ENCODE measurements at places on chromosomes 13 and 19. TPM values are rescaled to one million over a fixed set of nuclear protein-coding genes. Genes with fewer than 3 reads are reported as not detected.

GRCh38 chr13:31684466-31684865 is 54.9 kb upstream of the RXFP2 start:
- DNase-seq: no peak

DNA sequence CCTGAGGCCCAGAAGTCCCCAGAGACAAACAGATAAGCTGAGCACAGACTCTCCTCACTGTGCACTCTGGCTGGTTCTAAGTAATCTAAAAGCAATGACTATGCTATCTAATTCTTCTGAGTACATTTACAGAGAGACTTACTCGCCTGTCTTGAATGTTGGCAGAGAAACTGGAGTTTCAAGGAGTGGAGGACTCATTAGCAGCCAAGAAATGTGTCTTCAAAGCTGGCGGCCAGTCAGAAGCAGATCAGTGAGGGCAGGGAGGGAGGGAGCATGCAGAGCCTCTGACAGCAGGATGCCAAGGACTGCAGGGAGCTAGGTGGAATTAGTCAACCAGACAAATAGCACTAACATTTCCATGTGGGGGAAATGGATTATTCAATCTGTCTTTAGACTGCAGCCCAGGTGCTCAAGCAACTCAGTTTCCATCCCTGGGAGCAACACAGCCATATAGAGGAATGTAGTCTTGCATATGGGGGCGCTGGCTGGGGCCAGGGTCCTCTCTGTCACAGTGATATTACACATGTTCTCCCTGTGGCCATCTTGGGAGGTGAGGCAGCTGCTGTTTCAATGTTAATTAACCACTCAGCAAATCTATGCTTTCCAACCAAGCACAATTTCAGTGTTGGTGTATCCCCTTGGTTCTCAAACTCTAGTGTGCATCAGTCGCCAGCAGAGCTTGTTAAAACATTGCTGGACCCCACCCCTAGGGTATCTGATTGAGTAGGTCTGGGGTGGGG is 97.9 kb downstream of the CCNA1 start:
- no peak for DNase-seq

DNA sequence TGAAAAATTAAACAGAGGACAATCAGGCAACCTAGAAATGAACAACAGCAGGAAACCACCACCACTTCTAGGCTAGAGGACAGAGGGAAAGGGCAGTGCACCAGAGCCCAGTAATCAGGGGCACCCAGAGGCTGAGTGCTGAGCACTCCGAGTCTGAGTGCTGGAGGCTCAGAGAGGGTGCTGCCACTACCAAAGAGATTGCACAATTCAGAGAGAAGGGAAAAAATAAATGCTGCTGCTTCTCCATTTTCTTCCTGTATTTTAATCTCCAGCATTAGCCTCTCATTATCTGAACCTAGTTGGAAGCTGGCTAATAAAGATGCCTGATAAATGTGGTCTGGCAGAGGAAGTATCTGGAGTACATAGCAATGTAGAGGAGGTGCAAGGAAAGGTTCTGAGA is 11.8 kb upstream of the ZNF175 start:
- no peak for DNase-seq

GRCh38 chr19:33773704-33774624 is 22.7 kb upstream of the KCTD15 start:
- DNase-seq: no peak

DNA sequence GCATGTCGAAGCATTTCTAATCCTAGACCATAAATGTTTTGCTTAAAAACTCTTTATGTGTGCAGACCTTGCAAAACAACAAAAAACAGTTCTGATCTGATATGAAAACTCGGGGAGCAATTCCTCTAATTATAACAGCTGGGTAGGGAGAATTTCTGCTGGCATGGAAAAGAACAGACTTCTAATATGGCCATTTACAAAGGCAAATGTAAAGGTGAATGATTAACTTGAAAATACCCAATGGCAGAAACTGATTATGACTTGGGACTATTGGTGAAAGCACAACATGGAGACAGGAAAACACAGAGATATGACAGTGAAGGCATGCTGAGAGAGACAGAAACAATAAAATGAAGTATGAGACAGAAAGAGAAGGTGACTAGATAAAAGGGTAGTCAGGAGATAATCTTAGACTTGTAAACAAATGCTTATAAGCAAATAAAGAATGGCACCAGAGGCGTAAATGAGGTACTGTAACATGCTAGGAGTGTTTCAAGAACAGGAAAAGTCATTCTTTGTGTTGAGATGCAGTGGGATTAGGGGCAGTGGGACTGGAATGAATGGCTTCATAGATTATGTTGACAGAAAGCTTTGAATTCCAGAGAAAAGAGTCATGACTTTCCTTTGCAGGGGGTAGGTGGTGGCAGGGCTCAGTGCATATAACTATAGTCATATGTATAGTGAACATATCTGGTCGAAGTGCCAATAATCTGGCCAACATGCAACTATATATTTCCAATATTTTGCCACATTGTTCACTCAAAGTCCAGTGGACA is 393.0 kb downstream of the ITGBL1 start:
- no peak for DNase-seq

DNA sequence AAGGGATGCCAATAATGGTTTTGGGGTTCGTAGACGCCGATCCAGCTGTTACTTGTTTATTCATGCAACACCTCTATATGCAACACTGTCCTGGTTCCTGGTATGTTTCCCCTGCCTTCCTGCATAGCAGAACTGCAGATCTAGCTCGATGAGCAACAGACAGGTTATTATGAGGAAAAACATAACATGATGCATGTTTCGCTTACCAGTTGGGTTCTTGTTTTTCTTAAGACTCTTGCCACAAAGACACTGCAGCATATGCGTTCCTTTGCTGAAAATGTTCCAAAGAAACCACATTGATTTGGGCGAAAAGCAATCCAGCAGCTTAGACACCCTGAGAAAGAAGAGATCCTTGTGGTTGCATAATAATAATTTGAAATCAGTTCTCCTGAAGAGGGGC is 583 bp downstream of the FGF14 start:
- DNase-seq: no peak

DNA sequence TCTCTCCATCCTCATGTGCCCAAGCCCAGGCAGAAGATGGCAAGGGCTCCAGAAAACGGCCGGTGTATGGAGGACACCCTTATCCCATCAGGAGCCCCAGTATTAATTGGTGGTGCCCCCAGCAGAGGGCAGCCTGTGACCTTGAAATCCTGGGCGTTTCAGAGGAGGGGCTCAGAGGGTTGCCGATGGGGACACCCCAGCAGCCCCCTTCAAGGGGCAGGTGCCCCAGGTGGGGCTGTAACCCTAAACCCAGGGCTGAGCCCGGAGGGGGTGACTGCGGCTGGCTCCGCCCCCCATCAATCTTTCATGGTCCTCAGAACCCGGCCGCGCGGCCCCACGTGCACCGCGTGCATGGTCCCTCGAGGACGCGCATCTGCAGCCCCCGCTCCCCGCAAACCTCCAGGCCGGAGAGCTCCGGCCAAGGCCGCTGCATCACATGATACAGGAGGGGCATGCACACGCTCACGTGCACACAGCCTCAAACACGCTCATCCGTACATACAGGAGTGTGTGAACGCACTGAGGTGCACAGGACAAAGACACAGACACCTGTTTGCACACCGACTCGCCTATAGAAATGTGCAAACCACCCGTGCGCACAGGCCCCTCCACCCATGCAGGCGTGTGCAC is 949 bp downstream of the RAB3A start:
- peak; percentile 48 for DNase-seq

DNA sequence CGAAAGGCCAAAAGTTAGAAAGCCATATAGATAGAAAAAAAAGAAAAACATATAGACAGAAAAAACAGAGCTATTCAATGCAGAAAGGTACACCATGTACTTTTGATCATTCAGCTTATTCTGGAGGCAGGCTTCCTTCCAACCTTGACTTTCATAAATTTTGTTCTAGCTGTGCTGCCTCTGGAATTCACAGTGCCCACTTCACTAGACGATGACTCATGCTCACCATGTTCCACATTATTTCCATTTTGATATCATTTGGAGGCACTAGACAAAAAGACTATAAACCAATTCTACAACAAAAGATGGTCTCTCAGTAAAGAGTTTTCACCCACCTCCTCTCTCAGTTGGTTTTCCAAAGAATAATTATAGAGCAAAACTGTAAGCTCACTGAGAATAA is 229.0 kb upstream of the IPO5 start:
- DNase-seq: no peak

DNA sequence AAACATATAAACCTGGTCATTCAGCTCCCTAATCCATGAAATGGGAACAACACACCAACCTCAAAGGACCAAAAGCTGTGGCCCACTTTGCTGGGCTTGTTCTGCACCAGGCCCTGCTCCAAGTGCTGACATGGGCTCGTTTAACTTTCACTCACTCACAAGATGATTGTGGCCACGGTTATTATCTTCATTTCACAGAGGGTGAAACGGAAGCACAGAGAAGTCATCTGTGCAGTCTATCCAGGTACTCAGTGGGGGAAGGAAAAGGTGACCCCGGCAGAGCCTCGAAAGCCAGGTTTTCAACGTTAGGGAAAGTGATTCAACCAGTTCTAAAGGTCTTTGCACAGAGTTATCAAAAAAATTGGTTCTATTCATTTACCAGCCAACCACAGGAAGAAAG is 68.0 kb downstream of the CRYL1 start:
- DNase-seq: no peak

DNA sequence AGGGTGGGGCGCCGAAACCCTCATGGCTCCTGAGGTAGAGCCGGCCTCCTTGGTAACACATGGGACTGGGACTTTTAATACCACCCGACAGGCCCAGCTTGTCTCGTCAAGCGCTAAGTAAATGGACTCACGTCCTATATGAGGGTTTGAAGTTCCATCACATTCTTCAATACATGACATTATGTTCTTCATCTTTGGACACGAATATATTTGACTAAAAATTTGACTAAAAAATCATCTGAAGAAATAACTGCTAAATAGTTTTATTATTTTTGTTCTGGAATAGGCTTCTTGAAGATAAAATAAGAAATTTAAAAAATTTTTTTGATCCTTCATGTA is 335 bp upstream of the ZNF607 start:
- no peak for DNase-seq

GRCh38 chr19:17097593-17098126 is 22.1 kb downstream of the MYO9B start:
- no peak for DNase-seq

- no peak for DNase-seq
Measured at GRCh38 chr13:42189061-42189460, 82.9 kb upstream of the AKAP11 start.

DNA sequence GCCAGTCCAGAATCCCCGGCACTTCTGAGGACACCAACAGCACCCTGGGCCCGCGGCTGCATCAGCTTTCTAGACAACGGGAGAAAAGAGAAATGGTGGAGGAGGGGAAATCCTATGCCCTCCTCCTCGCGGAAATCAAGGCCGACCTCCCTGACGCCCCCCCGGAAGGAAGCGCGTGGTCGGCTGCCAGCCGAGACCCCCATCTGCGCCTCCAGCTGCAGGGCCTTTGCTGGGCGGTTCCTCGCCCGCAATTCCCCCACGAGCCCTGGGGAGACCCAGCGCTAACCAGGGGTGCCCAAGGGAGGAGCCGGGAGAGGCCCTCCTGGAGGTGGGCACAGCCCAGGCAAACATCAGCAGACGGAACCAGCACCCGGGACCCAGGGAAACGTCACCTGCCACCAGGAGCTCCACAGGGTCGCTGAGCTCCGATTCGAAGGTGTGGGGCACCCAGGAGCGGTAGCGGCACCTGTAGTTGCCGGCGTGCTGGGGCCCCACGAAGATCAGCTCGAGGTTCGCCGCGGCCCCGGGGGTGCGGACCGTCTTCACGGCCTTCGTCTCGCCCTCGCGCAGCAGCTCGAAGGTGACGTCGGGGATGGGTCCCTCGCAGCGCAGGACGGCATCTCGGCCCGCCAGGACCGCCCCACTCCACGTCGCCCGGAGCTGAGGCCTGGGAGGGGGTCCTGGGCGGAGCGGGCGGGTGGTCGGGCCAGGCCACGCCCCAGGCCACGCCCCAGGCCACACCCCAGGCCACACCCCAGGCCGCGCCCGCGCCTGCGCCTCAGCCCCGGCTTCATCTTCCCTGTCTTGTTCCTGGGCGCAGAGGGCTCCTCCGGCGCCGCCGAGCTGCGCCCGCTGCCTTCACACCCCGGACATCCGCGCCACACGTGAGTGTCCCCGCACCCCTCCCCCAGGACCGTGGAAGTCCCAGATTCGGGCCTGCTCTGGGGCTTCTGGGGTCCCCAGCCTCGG is 6.0 kb downstream of the A1BG start:
- DNase-seq: peak; percentile 80

GRCh38 chr19:13012690-13013608 is 17.7 kb downstream of the NFIX start:
- DNase-seq: peak; percentile 60

DNA sequence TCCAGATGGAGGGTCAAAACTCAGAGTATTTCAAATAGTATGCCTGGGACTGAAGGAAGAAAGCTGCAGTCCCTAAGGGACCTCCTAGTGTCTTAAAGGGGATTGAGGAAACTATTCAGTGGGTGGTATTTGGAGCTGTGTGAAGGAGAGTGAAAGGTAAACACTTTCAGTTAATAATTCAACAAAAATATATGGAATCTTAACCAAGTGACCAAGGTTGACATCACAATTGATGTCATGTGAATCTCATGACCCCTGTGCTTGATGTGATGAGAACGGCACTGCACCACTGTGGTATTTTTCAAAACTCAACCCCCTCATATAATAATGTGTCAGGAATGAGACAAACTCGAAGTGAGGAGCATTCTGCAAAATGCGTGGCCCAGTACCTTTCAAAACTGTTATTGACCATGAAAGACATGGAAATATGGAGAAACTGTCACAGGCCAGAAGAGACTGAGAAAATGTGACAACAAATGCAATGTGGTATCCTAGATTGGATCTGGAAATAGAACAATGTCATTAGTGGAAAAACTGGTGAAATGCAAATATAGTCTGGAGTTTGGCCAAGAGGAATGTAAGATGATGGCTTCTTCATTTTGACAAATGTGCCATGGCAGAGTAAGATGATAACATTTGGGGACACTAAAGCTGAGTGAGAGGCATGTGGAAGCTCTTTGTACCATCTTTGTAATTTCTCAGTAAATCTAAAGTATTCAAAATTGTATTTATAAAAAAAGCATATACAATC is 553.9 kb downstream of the RFC3 start:
- DNase-seq: no peak

- no peak for DNase-seq
Measured at GRCh38 chr19:6849876-6850275, 37.5 kb upstream of the ADGRE1 start.

The GPR12 gene
- total RNA-seq: not detected

The ZNF382 gene
- total RNA-seq: 9.3 TPM

The GNA15 gene
- total RNA-seq: 7.8 TPM

The MEIOSIN gene
- total RNA-seq: 0.08 TPM

The ADGRE2 gene
- 0.29 TPM for total RNA-seq

The ZNF480 gene
- 5.7 TPM for total RNA-seq
